ENCODE measurements at places on chromosomes 6 and 20.

DNA sequence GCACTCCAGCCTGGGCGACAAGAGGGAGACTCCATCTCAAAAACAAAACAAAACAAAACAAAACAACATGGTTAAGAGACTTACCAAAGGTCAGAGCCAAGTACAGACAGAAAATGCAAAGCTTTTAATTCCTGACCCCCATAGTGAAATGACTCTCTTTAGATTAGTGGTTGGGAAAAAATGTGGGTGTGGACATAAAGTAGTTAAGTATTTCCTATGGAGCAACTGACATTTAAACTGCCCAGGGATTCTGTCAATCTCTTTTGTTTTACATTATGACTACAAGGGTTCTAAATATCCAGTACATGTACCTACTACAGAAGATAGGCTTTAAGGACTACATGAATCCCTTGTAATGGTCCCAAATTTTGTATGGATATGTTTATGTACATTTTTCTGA, 75.1 kb downstream of the IRAK1BP1 start:
- no peak for DNase-seq

- no peak for DNase-seq
Measured at GRCh38 chr6:1780251-1780867, 170.6 kb downstream of the FOXC1 start.

- DNase-seq: no peak
Measured at GRCh38 chr20:38961530-38962043, 557 bp upstream of the DHX35 start.

DNA sequence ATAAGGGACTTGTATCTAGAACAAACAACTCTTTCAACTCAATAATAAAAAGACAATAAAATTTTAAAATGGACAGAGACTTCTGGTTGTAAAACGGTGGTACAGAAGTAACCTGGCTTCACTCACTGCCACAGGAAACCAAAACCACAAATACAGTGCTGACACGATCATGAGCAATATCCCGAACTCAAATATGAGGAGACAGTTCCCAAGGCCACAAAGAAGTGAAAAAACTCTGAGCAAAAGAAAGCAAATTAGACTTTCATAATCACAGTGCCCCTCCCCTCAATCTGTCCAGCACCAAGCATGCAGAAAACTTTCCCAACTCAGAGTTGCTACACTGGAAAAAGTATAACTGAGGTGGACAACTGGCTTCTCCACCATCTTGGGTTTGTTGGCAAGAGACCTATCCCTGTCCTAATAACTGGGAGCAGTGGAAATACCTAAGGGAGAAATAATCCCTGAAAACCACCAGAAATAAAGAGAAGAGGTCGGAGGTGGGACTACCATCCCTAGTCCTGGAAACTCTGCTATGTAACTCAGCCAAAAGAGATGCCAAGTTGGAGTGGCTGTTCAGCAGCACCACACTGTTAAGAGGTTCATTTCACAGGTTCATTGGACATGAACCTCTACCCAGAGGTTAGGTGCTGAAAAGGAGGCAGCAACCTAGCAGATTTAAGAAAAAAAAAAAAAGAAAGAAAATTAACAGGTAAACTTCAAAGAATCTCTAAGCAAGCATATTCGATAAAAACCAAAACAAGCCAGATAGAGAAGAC, 55.5 kb downstream of the REV3L start:
- DNase-seq: no peak

DNA sequence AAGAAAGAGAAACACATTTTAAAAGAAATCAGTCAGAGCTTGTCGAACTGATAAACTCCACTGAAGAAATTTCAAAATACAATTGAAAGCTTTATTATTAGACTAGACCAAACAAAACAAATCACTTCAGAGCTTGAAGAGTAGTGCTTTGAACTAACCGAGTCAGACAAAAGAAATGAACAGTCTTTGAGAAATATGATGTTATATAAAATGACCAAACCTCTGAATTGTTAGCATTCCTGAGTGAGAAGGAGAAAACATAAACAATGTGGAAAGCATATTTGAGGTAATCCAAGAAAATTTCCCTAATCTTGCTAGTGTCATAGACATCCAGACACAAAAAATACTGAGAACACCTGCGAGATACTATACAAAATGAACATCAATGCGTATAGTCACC, 13.2 kb upstream of the CST4 start:
- no peak for DNase-seq

- no peak for DNase-seq
Measured at GRCh38 chr20:5127204-5127858, 523 bp downstream of the CDS2 start.

GRCh38 chr6:39791850-39792539, at the start of gene DAAM2:
Gene DAAM2 (plus strand): TSS chr6:39792376. CDS start chr6:39856303, 63,927 bp downstream.
- DNase-seq: no peak

- no peak for DNase-seq
Measured at GRCh38 chr20:50745634-50746137, 14.3 kb downstream of the PARD6B start.

- peak; percentile 58 for DNase-seq
Measured at GRCh38 chr6:118893064-118893806, 717 bp upstream of the ASF1A start.

DNA sequence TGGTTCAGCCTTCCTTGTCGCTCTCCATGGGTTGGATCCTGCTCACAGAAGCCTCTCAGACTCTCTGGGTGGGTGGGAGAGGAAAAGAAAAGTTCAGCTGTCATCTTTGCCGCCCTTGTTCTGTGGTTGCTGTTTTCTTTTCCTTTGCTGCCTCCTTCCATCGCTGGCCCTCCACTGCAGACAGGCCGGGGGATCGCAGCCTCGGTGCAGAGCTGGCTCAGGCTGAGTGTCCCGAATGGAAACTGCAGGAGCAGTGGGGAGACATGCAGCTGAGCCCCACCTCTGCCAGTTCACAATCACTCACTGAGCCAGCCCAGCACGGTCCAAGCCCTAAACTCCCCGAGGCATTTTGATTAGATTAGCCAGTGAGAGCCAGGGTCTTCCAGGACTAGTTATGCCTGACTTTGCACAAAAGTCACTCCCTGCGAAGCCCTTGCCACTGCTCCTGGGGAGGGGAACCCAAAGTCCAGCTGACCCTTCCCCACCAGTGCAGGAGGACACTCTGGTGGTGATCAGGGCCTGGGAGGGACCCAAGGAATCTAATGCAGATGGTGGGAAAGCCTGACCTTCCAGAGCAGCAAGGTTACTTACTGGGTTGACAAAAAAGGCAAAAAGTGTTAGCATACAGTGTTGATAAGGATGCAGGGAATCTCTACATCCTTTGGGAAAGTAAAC, 14.0 kb downstream of the NRN1 start:
- no peak for DNase-seq

GRCh38 chr6:122839906-122840305, 50.8 kb downstream of the SMPDL3A start:
- DNase-seq: no peak

GRCh38 chr20:8039042-8039441, 19.5 kb upstream of the TMX4 start:
- DNase-seq: no peak

- no peak for DNase-seq
Measured at GRCh38 chr6:137107767-137108105, 63.0 kb upstream of the IL20RA start.

- no peak for DNase-seq
Measured at GRCh38 chr6:151036869-151037680, 171.6 kb downstream of the MTHFD1L start.

DNA sequence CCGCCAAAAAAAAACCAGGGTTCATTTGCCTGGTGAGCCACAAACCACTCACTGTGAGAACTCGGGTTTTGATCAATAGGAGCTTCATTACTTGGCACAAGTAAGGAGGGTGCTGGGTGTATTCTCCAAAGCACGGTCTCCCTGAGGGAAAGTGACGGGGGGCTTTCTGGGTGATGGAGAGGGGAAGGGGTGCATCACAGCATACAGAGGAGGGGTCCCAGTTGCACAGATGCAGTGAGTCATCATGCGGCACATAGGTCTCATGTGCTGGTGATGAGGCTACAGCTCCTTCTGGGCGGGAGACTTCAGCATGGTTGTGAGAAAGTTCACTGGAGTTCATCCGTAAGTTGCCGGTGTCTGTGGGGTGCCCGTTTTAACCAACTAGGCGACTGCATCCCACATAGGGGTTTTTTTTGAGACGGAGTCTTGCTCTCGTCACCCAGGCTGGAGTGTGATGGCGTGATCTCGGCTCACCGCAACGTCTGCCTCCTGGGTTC, 36.2 kb downstream of the SUN5 start:
- no peak for DNase-seq

GRCh38 chr6:98847416-98847778, 13.0 kb downstream of the POU3F2 start:
- DNase-seq: no peak

DNA sequence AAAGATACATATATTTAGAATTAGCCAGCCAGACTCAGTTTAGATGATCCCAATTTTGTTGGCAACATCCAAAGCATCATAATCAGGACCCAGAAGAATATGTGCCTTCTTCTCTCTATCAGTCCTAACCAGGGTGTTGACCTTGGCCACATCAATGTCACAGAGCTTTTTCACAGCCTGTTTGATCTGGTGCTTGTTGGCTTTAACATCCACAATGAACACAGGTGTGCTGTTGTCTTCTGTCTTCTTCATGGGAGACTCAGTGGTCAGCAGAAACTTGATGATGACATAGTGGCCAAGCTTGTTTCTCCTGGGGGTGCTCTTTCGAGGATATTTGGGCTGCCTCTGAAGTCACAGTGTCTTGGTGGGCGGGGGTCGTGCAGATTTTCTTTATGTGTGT, 84.9 kb downstream of the MKKS start:
- DNase-seq: no peak

GRCh38 chr6:4732691-4733315, 43.4 kb upstream of the CDYL start:
- no peak for DNase-seq

- peak; percentile 72 for DNase-seq
Measured at GRCh38 chr20:5845681-5846615, 95.7 kb downstream of the SHLD1 start.

GRCh38 chr20:33663161-33664084, 1.3 kb downstream of the C20orf144 start:
- DNase-seq: no peak

- DNase-seq: no peak
Measured at GRCh38 chr20:57162362-57162652, 104.1 kb downstream of the BMP7 start.

GRCh38 chr6:106783640-106784566, 154.5 kb downstream of the QRSL1 start:
- no peak for DNase-seq

- no peak for DNase-seq
Measured at GRCh38 chr6:151962246-151962846, 154.9 kb downstream of the ESR1 start.

DNA sequence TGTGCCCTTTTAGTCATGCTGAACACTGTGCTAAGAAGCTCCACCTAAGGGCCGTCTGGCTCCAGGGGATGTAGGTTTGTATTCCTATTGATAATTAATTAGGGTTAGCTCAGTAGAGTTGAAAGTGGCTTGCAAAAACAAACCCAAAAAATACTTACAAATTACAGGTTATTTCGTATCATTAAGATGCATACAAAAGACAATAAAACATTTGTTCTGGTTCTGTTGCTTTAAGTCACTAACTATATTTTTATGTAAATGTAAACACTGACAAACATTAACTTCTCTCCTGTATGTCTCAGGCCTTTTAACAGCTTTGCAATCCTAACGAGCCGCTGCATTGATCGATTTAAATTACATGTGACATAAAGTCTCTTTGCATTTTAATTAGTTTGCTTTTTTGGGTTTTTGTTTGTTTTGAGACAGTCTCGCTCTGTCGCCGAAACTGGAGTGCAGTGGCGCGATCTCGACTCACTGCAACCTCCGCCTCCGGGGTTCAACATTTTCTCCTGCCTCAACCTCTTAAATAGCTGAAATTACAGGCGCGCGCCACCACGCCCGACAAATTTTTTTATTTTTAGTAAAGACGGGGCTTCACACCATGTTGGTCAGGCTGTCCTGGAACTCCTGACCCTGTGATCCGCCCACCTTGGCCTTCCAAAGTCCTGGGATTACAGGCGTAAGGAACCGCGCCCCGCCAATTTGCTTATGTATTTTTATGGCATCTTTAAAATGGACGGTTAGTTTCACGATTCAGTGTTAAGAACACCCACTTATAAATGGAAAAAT, 110.9 kb downstream of the HFE start:
- DNase-seq: peak; percentile 72

GRCh38 chr6:42103216-42103615, 39.2 kb downstream of the C6orf132 start:
- no peak for DNase-seq

- DNase-seq: no peak
Measured at GRCh38 chr20:41051009-41051825, 22.6 kb downstream of the TOP1 start.

- DNase-seq: no peak
Measured at GRCh38 chr6:41732591-41733359, 2.6 kb downstream of the TFEB start.

- no peak for DNase-seq
Measured at GRCh38 chr20:2692036-2692885, at the start of gene EBF4. Gene EBF4 (plus strand): TSS chr20:2692780. CDS start chr20:2693646, 866 bp downstream.

DNA sequence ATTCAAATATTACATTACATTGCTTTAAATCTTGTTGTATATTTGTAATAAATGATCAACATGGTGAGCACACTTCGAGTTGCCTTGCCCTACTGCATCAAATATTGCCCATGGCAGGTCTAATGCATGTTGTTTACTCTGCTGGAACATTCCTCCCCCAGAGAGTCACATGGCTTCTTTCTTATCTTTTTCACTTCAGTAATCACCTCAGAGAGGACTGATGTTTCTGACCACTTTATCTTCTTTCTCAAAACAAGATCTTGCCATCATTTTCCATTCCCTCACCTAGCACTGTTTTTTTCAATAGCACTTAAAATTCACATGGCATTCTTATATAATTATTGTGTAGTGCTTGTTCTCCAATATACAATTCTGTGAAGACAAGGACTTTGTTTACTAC, 243.5 kb upstream of the THEMIS start:
- no peak for DNase-seq

DNA sequence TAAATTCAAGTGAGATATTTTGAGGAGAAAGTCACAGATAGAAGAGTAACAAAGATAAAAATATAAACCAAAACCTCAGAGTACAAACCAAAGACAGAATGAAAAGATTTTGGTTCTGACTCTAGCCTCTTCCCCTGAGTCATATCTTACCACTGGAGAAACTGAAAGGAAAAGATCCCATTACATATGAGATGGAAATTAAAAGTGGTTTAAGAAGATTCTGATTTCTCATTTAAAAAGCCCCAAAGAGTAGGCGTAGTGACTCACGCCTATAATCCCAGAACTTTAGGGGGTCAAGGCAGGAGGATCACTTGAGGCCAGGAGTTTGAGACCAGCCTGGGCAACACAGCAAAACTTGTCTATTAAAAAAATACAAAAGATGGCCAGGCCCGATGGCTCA, 30.6 kb downstream of the SPINT4 start:
- DNase-seq: no peak

DNA sequence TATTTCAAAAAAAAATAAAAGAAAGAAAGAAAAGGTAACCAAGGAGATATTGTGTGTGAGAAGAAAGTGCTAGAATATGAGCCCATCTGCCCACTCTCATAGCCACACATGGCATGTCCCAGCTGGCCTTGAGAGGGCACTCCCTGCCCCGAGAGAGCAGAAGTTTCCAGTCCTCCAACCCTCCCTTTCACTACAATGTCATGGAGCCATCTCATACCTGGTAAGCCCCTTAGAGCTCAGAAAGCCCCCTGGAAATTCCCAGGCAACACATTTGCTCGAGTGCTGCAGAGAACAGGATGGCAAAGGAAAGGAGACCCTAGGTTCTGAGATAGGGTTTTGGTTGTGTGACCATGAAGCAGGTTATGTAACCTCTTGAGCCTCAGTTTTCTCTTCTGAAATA, 75.8 kb upstream of the RIN2 start:
- DNase-seq: no peak

Measured in DMS 273 treated with DMSO at 0.1 percent for 48 hours (cell line).